ENCODE measurements at places on chromosomes 1 and 21.

- no peak for DNase-seq
These were observed 40.4 kb downstream of the PHC2 start for GRCh38 chr1:33390542-33390941.

DNA sequence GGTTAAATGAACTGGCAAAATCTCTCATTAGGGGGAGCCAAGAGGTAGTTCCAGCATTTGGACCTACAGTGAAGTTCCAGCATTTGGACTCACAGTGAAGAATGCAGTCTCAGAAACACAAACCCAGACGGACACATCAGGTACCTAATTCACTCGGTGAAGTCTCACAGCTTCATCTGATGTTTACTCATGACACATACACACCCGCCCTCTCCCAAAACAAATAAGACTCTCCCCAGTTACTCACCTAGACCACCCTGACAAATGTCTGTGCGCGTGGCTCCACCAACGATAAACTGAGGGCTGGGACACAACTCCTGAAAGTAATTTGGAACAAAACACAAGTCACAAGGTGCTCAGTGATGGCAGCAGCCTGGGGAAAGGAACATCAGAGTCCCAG lies 11.4 kb downstream of the CAPN8 start:
- no peak for DNase-seq

- no peak for DNase-seq
These were observed 5.6 kb downstream of the RXRG start for GRCh38 chr1:165439330-165439729.

DNA sequence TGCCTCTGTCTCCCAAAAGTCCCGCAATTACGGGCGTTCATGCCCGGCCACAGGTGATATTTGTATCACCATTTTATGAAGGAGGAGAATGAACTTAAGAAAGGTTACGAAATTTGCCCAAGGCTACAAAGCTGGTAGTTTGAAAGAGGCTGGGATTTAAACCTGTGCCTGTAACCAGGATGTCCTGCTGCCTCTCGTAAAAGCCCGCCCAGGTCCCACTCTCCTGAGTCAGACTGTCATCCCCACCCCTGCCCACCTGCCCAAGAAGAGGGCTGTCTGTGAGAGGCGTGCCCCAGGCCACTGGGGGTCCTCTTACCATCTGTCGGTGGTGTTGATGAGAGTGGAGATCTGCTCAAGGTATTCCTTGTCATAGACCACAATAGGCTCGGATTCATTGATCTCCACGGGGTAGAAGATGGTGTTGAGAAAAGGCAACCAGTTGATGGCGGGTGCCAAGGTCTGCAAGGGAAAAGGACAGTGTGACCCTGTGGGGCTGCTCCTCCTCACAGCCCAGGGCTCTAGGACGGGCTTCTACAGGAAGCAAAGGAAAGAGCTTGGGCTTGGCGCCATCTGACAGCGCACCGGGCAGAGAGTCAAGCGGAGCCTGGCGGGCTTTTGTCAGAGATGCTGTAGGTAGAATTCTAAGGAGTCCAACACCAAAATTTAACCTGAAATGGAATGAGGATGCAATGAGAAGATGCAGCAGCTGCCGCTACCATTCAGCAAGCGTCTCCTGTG lies 43.2 kb downstream of the ECE1 start:
- no peak for DNase-seq

DNA sequence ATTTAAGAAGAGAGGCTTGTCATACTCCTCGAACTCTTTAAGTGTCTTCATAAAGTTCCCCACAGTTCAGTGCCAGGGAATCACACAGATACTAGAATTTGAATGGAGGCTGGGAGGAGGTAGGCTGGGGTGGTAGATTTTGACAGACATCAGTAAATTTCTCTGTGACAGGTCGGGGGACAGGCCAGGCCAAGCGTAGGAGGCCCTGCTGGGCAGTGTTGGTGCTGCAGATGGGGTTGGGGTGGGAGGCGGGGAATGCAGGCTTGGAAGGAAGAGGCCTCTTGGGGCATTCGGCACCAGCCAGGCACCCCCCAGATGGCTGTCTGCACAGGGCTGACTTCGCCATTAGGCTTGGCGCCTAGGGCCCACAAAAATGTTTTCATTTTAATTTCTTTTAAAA lies 84.0 kb downstream of the MAN1C1 start:
- DNase-seq = no peak
